ENCODE measurements at places on chromosomes 3 and 15.

DNA sequence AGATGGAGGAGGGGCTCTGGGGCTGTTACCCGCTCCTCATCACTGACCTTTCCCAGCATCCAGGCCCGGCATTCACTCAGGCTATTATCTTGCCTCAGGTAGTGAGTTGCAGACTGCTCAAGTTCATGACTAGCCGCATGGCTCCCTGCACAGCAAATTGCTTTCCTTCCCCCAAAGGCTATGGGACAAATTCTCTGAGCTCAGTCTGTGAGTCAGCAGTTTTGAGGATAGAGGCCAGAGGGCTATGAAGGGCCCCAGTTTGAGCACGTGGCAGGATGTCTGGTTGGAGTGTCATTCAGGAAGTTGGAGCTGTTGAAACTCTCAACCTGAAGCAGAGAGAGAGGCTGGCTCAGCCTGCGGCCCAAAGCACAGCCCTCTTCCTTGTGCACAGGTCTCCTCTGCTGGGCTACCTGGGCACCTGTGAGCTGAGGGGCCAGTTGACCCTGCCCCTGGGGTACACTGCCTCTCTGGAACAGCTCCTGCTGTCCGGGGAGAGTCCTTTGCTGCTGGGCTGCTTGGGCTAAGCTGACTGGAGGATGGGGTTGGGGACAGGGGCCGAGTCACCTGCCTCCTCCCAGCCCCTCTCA lies 7.9 kb downstream of the FAH start:
- no peak for DNase-seq

GRCh38 chr15:69762373-69763148 lies 309.9 kb downstream of the RPLP1 start:
- no peak for DNase-seq

DNA sequence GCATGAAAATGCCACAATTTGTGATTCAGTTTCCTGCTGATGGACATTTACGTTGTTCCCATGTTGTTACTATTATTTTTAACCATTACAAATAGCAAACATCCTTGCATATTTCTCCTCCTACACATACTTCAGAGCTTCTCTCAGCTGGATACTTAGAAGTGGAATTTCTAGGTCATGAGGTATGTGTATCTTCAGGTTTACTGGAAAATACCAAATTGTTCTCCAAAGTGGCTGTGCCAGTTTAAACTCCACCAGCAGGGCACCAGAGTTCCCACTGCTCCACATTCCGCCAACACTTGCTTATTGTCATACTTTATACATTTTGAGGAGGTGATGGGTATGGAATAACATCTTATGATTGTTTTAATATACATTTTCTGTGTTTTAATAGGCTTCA lies 45.7 kb downstream of the PRR23E start:
- DNase-seq = no peak

GRCh38 chr15:77002436-77002835 lies 7.5 kb downstream of the PSTPIP1 start:
- no peak for DNase-seq

DNA sequence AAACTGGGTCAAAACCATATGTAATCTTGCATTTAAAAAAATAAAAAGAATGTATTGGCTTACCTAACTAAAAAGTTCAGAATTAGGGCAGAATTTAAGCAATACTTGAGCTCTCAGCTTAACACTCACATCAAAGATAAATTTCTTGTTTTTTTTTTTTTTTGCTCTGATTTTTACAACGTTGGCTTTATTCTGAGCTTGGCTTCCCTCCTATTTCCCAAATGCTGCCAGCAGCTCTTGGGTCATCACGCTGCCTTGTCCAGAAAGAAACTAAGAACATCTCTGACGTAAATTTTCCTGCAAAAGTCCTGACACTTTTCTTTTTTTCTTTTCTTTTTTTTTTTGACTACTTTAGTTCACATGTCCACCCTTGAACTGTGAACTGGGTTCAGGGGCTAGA lies 150.6 kb upstream of the TGFBR2 start:
- DNase-seq = no peak

DNA sequence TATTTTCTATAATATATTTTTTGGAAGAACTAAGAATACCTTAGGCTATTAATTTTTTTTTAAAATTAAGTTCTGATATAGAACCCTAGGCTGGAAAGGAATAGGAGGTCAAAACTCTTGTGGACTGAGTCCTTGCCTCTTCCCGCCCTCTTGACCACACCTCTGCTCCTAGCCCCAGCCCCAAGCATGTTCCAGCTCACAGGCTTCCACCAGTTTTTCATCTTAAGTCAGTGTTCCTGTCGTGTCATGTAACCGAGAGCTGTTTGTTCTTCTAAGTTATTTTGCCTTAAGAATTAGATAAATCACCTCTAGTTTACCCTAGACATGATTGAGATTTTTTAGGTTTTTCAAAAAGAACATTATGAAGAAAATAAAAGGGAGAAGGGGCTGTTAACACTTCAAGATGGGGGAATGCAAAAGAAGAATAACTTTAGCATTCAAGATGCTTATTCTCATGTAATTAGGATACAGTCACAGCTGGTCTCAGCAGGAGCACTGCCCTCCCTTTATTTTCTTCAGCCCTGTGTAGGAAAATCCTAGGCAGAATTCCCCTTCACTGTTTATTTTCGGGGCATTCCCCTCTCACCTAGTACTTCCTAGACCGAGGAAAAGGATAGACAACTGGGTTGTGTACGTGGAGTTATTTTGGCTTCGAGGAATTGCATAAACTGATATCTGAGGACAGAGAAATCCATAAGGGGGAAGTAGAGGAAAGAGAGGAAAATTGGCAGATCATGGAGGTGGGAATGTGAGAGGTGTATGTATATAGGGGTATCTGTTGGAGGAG lies 110.2 kb downstream of the CMSS1 start:
- DNase-seq = no peak

DNA sequence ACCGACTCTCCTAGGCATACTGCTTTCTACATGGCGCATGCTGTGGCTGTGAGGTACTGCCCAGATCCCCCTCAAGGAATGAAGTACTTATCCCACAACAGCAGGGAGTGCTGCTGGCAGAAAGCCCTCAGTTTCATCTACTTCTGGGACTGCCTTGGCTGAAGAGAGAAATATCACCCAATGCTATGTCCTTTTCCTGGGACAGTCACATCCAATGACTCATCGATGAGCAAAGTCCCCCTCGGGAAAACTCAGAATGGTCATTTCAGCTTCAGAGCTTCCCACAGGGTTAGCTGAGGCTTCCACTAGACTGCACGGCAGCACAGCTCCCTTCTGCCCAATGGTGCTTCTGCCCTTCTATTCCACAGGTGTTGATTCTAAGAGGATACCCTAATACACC lies 3.6 kb upstream of the NMD3 start:
- DNase-seq = no peak

GRCh38 chr3:4397466-4397865 lies 69.6 kb downstream of the SUMF1 start:
- DNase-seq = no peak

GRCh38 chr15:59819092-59819491 lies 130.0 kb upstream of the BNIP2 start:
- no peak for DNase-seq

- DNase-seq = no peak
These were observed 63.1 kb downstream of the AP4E1 start for GRCh38 chr15:50971542-50971941.

All from right forelimb (tissue), 1 donor.